ENCODE measurements at places on chromosomes 7 and 10. TPM values are rescaled to one million over a fixed set of nuclear protein-coding genes. Genes with fewer than 3 reads are reported as not detected.

The ELN gene
- total RNA-seq: 7.8 TPM

The UCMA gene
- total RNA-seq: not detected

The WNT8B gene
- total RNA-seq: not detected

The ADAM22 gene
- 1.0 TPM for total RNA-seq

The CTAGE8 gene
- total RNA-seq: not detected

The ADARB2 gene
- total RNA-seq: not detected

The TRPV5 gene
- not detected for total RNA-seq

The COMMD3 gene
- 36.9 TPM for total RNA-seq

The PRLHR gene
- not detected for total RNA-seq

The OR6B1 gene
- total RNA-seq: not detected

The SPDYE11 gene
- under 0.01 TPM for total RNA-seq

The GARIN1A gene
- total RNA-seq: 1.5 TPM

The EBF3 gene
- 16.5 TPM for total RNA-seq

The HOXA6 gene
- not detected for total RNA-seq

The TDRD1 gene
- 0.50 TPM for total RNA-seq

The PNLIPRP1 gene
- not detected for total RNA-seq

The SLIT1 gene
- under 0.01 TPM for total RNA-seq

The SPDYE9 gene
- total RNA-seq: under 0.01 TPM

The LRRN3 gene
- total RNA-seq: 3.2 TPM

The HMX3 gene
- total RNA-seq: not detected

The IFIT1B gene
- not detected for total RNA-seq

The TACC2 gene
- total RNA-seq: 2.6 TPM

The TFPI2 gene
- 14.5 TPM for total RNA-seq

The ANLN gene
- 15.7 TPM for total RNA-seq

The BLVRA gene
- 67.6 TPM for total RNA-seq

The CPED1 gene
- total RNA-seq: 122 TPM

The GALNT17 gene
- not detected for total RNA-seq

The MMRN2 gene
- 3.6 TPM for total RNA-seq

The ASB10 gene
- total RNA-seq: not detected

The GNGT1 gene
- total RNA-seq: not detected

All from smooth muscle cell of trachea (primary cell).